NCI-H510A (cell line): ENCODE measurements at places on chromosomes 13 and 19.

GRCh38 chr19:39193803-39194202 lies 3.0 kb upstream of the NCCRP1 start:
- DNase-seq = no peak

GRCh38 chr19:57771417-57771816 lies 1.9 kb downstream of the ZNF586 start:
- DNase-seq = no peak

DNA sequence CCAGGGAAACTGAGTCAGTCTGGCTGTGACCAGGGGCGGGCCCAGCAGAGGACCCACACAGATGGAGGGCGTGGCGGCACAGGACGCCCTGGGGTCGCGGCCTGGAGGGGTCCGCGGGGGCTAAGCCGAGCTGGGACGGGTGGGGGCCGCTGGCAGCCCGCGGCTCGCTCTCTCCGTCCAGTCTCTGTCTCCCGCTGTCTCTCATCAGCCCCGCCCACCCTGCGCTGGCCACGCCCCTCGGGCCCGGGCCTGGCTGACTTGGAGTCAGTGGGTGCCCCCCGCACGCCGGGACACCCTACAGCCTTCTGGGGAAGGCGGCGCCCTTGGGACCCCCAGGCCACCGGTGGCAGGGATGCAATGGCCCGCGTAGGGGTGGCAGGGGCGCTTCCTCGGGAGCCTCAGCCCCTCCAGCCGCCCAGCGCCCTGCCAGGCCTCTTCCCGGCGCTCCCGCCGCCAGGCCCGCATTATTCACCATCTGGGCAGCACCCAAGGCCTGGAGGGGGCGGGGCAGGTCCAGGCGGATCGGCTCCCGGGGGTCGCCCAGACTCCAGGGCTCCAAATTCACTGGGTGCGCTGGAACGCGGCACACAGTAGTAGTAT lies at the start of gene TBXA2R:
TSS of gene TBXA2R (minus strand) at position 186 of the 600 bp plus-strand sequence. CDS start 6,241 bp downstream, outside the sequence.
- no peak for DNase-seq

DNA sequence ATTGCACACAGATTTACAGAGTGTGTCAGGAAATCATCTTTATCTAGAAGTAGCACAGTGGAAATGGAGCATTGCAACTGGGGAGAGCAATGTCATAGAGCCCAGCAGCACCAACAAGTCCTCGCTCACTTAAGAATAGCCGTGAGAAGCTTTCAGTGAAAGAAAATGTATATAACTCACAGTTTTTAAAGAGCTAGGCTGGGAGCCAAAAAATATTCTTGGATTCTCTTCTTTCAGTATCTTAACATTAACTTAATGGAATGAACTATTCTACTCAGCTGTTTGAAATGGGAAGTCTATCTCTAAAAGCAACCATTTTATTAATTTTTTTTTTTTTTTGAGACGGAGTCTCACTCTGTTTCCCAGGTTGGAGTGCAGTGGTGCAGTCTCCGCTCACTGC lies 329.6 kb downstream of the COG6 start:
- DNase-seq = no peak

DNA sequence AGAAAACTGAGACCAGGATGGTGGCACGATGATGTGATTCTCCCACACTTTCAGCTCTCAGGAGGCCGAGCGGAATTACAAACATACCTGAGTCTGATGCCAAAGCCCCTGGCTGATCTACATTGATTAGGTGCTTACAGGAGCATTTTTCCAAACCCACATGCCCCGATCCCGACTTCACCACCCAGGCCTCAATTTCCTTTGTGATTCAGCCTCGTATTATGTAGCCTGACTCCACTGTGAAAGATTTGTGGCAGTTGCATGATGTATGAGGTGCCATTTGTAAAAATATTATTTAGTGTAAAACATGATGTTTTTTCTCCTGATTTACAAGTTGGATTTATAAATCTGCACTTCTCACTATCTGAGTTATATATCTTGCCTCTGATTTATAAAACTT lies 118.0 kb downstream of the TSHZ3 start:
- DNase-seq = no peak

GRCh38 chr19:39558624-39559117 lies 18.7 kb upstream of the EID2 start:
- no peak for DNase-seq

DNA sequence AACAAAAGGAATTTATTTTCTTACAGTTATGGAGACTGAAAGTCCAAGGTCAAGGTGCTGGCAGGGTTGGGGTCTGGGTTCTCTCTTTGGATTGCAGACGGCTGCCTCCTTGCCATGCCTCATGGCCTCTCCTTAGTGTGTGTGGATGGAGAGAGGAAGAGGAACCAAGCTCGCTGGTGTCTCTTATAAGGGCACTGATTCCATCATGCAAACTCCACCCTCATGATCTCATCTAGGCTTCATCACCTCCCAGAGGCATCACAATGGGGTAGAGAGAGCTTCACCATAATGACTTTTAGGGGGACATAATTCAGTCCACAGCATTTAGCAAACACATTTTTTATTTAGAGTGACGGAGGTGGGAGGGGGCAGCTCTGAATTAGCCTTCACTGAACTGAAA lies 104.9 kb upstream of the ABCC4 start:
- DNase-seq = no peak

GRCh38 chr13:58963321-58963720 lies 1200.4 kb downstream of the DIAPH3 start:
- DNase-seq = no peak

GRCh38 chr13:90447734-90448101 lies 899.8 kb upstream of the MIR17HG start:
- no peak for DNase-seq

DNA sequence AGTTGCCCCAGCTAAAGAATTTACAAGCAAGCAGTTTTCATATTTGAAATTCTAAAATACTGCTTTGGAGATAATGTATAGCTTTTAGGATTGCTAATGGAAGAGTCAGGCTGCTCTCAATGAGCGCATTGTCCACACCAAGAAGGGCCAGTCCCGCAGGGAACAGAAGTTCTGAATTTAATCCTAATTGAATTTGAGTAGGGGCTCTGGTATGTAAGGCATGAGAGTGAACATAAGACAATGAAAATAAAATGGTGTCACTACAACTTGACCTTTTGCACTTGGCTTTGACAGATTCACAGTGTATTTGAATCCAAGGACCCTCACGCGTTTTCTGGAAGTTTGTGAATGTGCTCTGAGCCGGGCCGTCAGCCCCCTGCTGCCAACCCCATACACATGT lies 32.6 kb downstream of the RAB20 start:
- DNase-seq = no peak

GRCh38 chr19:27779954-27780353 lies 1433.0 kb downstream of the UQCRFS1 start:
- DNase-seq = no peak

- no peak for DNase-seq
These were observed 8.1 kb downstream of the SHISA7 start for GRCh38 chr19:55435020-55435419.
